ENCODE measurements at places on chromosomes 5 and 9.

- DNase-seq = no peak
Observed at GRCh38 chr5:74556631-74557595, 83.6 kb downstream of the ENC1 start.

DNA sequence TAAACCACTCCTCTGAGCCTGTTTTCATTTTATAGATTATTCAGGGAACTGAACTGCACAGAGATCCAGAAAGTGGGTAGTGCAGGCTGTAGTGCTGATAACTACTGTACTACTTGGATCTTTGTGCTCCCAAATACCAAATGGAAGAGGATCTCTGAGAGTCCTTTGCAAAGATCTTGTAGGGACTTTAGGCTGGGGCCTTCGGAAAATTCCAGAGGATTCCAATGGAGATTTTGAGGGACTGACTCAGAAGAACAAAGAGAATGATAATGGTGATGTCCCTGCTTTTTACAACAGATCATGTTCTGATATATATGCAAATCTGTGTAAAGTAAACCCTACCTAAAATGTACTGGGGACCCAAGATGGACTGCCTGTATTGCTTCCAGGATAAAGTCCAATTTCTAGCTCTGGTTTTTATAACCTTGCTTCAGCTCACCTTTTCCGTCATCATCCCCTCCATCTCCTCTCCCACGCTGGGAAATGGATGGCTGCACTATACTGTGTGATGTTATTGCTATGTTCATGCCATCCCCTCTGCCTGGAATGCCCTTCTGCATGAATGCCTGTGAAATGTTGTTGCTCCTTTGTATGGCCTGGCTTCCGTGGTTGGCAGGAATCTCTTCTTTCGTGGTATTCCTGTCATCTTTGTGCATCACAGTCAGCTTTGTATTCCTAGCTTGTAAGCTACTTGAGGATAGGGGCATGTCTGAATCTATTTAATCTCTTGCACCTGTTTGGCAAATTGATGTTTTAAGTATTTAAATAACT is 9.7 kb upstream of the PSMD5 start:
- no peak for DNase-seq

DNA sequence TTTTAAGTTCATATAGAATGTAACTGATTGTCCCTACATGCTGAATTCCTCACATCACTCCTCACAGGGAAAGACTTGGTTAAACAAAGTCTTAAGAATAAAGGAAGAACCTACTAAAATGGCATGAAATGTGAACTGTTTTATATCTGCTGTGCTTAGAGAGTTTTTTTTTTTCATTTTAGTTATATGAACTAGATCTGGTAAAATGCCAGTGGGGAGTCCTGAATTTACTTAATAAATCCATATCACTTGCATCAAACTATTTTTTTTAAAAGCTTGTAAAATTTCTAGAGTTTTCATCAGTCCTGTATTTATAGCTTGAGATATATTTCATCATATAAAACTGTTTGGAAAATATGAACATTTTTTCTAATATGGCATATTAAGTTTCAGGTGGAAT is 1528.6 kb downstream of the EFNA5 start:
- DNase-seq = no peak

DNA sequence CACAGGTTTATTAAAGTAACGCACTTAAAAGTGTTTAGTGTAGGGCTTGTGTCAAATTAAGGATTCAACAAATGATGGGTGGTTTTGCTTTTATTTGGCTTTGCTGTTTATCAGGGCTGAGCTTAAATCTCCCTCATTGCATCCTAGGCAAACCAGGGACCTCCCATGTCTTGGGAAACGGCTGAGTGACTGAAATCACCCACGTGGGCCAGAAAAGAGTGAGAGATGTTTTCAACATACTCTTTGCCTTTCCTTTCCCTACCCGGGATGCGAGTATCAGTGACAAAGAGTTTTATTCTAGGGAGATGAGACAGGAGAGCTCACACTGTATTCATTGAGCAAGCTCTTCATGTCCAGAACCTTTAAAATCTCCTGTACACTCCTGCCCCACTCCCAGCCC is 23.3 kb downstream of the KCNMB1 start:
- no peak for DNase-seq

DNA sequence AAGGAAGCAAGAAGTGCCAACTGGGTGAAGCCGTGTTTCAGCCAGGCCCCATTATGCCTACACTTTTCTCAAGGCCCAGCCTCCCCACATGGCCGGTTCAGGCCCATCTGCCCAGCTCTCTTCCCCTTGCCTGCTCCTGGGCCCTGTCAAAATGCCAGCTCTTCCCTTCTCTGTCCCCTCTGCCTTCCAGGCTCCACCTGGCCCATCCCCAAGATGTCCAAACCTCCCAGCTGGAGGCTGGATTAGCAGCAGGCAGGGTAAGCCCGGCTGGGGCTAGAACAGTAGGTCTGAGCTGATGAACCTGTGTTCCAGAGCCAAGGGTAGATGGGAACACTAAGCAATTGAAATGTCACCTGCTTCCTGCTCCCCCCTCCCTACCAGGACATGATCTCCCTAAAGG is 64.1 kb upstream of the HSPA9 start:
- no peak for DNase-seq
